Stimulated activated CD8-positive, alpha-beta memory T cell treated with anti-CD3 and anti-CD28 coated beads, Interleukin-12 subunit alpha, Interleukin-12 subunit beta, amount 100 ng/mL, for 1 hour (primary cell): ENCODE measurements at places on chromosomes 2 and 18.
A peak's percentile ranks its signal among the peaks of the same experiment; 100 is the strongest.

GRCh38 chr2:41180387-41180786, 728.5 kb upstream of the SLC8A1 start:
- no peak for DNase-seq

DNA sequence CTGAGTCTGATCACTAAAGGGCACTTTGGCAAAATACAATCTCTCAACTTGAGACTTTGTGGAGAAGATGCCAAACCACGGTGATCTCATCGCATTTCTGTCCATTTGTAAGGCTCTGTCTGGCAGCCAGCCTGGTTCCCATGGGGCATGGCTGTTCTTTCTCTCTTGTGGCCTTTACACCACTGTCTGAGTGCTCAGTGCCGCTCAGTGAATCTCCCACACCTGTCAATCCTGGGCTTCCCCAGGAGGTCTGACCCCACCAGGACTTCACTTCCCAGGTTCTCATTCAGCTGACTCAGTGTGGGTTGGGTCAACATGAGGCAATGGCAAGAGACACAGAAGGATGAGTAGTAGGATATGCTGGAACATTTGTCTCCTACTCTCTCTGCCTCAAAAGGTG, 96.8 kb upstream of the TRIB2 start:
- no peak for DNase-seq

- DNase-seq, result no peak
Observed at GRCh38 chr2:102737431-102737830, 24.4 kb upstream of the TMEM182 start.

- DNase-seq, result no peak
Observed at GRCh38 chr18:48740851-48741485, 202.1 kb downstream of the CTIF start.

- DNase-seq, result no peak
Observed at GRCh38 chr2:237759176-237759575, 39.4 kb upstream of the RBM44 start.

DNA sequence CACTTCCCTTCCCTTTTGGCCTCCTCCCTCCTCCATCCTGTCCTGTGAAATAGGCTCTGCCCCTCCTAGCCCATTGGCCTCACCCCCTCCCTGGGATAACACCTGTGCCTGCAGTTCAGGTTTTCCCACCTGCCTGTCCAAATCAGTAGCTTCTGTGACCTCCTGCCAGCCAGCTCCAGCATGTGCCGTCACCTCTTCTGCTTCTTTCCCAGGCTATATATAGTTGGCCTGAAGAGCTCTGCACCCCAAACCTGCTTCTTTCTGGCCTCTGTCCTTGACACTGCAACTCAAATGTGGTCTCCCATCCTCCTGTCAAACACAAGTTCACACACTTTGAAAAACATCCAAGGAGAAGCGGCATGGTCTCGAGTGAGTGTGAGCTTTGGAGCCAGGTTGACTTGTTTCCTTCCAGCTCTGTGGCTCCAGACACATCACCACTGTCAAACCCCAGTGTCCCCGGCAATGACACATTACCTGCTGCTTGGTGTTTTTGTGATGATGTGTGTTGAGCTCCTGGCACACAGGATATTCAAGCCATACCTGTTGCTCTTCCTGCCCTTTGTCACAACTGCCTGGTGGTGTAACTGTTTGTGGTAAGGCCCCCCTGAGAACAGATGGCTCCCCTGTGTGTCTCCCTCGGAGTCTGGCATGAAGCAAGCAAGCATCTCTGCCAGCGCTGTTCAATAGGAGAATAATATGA, 143.6 kb upstream of the DAPL1 start:
- no peak for DNase-seq

DNA sequence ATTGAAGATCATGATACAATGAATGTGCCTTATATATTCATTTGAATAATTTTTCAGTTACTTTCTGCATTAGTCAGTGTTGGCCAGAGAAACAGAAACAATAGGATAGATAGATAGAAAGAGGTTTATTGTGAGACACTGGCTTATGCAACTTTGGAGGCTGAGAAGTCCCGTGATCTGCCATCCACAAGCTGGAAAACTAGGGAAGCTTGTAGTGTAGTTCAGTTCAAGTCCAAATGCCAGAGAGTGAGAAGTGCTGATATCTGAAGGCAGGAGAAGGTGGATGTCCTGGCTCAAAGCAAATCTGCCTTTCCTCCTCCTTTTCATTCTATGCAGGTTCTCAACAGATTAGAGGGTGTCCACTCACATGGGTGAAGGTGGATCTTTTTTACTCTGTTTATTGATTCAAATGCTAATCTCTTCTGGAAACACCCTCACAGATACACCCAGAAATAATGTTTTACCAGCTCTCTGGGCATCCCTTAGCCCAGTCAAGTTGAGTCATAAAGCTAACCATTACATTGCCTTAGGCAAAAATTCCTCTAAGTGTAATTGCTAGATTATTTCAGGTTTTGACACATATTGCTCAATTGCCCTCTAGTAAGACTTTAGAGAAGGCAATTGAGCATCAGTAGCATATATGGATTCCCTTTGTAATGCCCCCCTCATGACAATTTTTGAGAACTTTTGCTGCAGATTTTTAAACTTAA, 341.4 kb downstream of the LPIN1 start:
- no peak for DNase-seq

GRCh38 chr2:181320638-181321037, 136.5 kb upstream of the ITGA4 start:
- DNase-seq, result no peak

DNA sequence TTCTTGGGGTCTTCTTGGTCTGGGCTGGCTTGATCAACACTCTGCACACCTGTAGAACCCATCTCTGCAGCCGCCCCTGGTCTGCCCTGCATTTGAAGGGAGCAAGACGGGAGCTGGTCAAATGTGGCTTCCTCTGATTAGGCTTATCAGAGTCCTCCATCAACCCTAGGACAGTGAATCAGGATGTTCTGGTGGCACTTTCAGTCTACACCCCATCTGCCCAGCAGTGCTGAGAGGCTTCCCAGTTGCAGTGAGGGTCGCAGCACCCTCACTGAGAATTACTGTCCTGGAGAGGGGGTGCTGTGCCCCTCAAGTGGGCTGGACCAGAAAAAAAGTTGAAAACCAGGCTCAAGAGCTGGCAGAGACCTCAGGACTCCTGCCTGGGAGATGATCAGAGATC, 152.9 kb downstream of the DYSF start:
- DNase-seq, result no peak

DNA sequence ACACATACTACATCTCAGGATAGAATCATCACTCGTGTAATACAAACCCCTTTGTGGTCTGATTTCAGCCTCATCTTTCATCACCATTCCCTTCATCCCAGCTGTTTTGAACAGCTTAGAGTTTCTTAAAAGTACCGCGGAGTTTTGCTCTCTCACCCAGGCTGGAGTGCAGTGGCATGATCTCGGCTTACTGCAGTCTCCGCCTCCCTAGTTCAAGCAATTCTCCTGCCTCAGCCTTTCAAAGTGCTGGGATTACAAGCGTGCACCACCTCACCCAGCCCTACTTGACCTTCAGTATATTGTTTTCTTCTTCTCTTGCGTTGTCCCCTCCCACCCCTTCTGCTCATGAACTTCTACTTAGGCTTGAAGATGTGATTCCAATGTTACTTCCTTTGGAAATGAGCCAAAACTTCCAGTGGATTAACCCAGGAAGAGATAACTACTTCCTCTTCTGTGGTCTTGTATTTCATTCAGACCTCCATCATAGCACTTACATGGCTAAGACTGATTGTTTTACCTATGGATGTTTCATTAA, 15.8 kb downstream of the ERLEC1 start:
- DNase-seq, result no peak

- no peak for DNase-seq
Observed at GRCh38 chr2:3595985-3596384, 1.1 kb downstream of the COLEC11 start.

GRCh38 chr2:45439788-45440773, 171.0 kb downstream of the SRBD1 start:
- no peak for DNase-seq

DNA sequence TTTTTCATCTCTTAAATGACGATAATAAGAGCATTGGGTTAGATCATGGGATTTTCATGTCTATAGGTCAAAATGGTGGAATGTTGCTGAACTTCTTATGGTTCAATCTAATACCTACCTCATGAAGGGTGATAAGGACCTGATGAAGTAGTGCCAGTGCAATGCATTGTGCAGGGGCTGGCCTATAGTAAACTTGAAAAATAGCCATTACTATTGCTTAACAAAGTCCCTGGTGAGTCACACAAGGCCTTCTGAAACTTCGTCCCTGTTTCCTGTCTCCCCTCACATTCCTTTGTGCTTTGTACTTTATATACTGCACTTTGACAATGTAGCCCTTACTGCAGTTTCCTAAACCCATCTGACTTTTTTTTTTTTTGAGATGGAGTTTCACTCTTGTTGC, 515.9 kb downstream of the SLC4A3 start:
- no peak for DNase-seq

GRCh38 chr2:198657512-198658121, 800.1 kb downstream of the SATB2 start:
- no peak for DNase-seq

DNA sequence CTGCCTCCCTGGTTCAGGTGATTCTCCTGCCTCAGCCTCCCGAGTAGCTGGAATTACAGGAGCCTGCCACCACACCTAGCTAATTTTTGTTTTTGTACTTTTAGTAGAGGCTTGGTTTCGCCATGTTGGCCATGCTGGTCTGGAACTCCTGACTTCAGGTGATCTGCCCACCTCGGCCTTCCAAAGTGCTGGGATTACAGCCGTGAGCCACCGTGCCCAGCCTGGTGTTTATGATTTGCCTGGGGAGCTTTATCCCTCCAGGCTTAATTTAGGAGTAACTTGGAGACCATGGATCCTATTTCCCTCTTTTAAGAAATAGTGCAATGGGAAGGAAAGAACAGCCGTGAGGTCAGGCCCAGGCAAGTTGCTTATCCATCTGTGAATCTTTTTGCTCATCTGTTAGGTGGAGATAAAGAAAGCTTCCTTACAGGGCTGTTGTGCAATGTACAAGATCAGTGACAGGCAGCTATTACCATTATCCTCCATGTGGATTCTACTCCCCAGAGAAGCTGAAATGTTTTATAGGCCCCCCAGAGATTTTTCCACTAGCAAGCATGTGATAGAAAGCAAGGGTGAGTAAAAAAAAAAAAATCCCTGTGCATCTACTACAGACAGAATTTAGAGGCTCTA, 104.9 kb upstream of the MGAT5 start:
- DNase-seq, result no peak

DNA sequence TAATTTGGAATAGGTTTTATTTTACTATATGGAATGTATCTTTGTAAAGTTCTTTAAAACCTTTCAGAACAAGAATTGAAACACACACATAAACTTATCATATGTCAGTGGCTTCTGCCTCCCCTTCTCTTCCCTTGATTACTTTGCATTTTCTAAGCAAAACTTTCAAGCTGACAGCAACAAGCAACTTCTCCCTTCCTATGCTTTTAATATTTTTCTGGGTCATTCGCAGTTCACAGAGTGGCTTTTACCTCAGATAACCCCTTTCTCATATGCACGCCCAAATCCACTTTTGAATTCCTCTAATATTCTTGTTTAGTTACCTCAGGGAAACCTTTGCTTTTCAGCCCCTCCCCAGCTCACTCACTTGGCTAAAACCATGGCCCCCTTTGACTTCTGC, 36.7 kb upstream of the CDC42EP3 start:
- no peak for DNase-seq

GRCh38 chr2:171247741-171248662, 87.3 kb upstream of the TLK1 start:
- DNase-seq, result peak; percentile 1

DNA sequence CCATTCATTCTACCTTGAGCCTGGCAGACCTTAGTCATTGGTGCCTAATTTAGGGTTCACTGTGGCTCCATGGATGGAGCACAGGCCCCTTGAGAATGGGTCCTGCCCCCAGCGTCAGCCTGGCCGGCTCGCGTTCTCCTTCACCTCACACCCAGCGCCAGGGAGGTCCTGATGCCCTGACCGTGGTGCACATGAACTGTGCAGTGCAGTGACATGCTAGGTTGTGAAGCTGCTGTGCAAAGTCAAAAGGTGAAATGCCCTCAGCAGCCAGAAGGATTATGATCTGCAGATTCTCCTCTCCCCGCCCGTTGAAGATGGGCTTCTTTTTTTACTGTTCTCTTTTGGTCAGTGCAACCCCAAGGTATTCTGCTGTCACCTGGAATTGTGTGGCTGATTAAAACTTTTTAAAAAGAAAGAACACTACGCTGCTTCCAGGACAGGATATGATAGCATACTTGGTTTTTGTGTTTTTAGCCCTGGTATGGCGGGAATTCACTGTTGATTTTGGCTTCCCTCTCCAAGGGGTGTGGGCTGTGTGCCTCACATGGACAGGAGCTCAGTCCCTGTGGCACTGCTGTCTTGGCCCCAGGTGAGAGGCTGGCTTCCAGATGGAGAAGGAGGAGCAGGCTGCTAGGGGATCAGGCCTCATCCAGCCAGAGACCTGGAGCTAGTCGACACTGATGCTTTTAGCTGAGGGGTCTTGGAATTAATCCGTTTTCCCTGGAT, 49.4 kb upstream of the MCFD2 start:
- DNase-seq, result no peak

- DNase-seq, result no peak
Observed at GRCh38 chr2:113838744-113839444, 51.0 kb upstream of the ACTR3 start.

DNA sequence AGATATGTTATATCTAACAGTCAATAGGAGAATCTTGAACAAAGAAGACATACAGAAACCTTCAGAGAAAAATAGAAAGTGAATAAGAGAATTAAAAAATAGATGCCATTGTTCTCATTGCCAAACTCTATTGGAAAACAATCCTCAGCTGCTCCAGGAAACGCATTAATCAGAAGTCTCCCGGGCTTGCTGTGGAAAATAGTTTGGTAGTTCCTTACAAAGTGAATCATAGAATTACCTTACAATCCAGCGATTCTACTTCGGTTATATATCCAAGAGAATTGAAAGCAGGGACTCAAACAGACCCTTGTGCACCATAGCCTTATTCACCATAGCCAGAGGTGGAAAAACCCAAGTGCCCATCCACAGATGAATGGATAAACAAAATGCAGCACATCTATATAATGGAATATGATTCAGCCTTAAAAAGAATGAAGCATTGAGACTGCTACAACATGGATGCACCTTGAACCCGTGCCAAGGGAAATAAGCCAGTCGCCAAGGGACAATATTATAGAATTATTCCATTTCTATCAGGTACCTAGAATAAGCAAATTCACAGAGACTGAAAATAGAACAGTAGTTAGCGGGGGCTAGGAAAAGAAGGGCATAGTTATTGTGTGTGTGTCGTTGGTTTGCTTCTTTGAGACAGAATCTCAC, 21.9 kb upstream of the CHRNA1 start:
- no peak for DNase-seq
